ENCODE measurements at places on chromosomes 11 and 22.

DNA sequence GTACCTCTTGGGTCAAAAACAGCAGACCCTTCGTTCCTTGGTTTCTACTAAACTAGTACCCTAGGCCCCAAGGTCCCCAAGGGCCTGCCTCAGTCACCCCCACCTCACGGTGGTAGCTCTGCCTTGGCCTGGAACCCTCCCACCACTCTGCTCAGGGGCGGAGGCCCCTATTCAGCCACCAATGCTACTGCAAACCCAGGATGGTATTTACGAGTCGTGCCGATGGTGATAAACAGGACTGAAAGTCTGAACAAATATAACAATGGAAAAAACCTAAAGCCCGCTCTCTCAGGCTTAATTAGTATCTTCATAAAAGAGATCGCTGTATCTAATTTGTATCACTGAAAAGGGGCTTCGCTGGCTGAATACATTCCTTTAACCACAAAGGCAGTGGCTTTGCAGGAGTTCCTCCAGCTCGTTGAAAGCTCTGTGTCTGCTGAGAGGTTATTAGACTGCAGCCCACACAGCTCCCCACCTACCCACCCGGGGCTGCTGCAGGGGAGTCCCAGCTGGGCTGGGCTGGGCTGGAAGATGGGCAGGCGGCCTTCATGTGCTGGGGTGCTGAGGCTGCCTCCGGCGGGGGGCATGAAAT lies 15.2 kb downstream of the SHISAL1 start:
- no peak for DNase-seq

- no peak for DNase-seq
Measured at GRCh38 chr11:106399076-106399511, 321.6 kb downstream of the AASDHPPT start.

- DNase-seq = no peak
Measured at GRCh38 chr11:104570078-104570701, 328.1 kb downstream of the CASP12 start.

DNA sequence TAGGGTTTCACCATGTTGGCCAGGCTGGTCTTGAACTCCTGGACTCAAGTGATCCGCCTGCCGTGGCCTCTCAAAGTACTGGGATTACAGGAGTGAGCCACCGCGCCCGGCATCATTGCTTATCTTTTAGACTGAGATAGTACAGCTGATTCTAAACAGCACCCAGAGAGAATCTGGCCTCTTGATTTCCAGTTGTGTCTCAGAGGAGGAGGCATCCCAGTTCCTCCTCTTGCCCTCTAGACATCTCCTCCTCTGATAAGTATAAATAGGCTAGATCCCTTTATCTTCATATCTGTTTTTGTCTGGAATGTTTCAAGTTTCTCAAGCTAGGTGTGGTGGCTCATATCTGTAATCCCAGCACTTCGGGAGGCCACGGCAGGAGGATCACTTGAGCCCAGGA lies 7.0 kb downstream of the MARK2 start:
- no peak for DNase-seq

DNA sequence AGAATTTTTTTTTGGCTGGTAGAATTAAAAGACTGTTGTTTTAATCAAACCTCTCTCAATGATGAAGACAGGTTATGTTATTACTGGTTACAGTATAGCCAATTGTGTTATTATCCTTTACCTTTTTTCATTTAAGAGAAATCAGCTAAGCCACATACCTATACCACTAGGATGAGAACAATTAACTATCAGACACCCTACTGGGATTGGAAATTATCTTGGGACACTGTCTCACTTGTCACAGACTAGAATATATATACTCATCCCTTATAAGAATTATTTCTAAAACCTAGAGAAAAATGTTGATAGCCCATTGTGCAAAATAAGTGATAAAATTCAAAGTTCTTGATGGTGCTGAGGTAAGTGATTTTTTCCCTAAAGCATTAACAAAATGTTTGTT lies at the start of gene OR5AS1:
Gene OR5AS1, plus strand, starts transcription at position 301 of the 400 bp plus-strand sequence. CDS start 2,765 bp downstream, outside the sequence.
- no peak for DNase-seq

- no peak for DNase-seq
Measured at GRCh38 chr22:25987948-25988347, 181.3 kb upstream of the SEZ6L start.

GRCh38 chr11:72616655-72617054 lies 57.6 kb downstream of the PDE2A start:
- DNase-seq = no peak

DNA sequence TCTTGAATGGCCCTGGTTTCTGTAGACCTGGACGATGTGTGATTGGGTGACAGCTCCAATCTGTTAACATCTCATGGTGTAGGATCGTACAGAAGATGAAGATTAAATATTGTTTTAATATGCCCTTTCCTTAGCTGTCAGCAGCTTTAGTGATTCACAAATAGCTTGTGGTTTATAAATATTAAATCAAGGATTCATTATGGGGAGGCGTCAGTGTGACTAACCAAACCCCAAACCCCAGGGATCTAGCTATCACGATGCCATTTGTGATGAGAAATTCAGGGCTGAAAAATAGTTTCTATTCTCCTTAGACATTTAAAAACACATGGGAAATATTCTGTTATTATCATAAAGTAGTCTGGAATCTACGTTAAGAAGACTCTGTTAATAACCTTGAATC lies 73.4 kb downstream of the NCAM1 start:
- no peak for DNase-seq

GRCh38 chr22:45242778-45243191 lies 2.1 kb upstream of the KIAA0930 start:
- no peak for DNase-seq

DNA sequence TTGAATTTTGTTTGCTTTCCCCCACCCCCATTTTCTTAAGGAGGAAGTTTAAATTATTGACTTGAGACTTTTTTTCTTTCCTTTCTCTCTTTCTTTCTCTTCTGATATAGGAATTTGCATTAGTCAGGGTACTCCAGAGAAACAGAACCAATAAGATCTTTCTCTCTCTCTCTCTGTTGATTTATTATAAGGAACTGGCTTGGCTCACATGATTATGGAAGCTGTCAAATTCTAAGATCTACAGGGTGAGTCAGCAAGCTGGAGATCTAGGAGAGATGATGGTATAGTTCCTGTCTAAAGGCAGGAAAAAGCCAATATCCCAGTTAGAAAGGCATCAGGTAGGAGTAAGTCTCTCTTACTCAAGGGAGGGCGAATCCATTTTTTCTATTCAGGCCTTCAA lies 64.0 kb downstream of the CCDC81 start:
- no peak for DNase-seq

GRCh38 chr11:3202759-3203158 lies 15.9 kb downstream of the MRGPRG start:
- DNase-seq = no peak

DNA sequence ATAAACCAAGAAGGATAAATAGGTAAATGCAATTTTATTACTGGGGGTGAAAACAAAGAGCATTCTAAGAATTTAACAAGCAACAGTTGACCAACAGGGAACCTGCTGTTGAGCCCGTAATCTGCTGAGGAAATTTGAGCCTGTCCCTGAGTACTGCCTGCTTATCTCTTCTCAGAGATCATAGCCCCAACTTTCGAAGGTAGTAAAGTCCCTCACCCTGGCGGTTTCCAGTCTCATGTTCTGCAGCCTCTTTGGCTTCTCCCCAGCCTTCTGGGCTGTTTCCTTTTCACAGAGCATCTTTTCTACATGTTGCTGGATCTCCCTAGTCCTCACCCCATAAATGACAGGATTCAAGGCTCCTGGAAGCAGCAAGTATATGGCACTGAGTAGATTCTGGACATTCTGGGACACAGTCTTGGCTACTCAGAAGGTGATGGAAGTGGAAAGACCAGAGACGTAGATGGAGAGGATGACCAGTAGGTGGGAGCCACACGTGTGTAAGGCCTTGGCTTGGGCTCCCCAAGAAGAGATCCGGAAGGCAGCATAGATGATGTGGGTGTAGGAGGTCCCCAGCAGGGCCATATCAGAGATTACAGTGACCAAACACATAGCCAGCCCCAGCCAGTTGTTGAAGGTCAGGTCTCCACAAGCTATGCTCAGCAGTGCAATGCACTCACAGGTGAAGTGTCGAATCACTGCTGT lies 51.6 kb downstream of the RRM1 start:
- no peak for DNase-seq

DNA sequence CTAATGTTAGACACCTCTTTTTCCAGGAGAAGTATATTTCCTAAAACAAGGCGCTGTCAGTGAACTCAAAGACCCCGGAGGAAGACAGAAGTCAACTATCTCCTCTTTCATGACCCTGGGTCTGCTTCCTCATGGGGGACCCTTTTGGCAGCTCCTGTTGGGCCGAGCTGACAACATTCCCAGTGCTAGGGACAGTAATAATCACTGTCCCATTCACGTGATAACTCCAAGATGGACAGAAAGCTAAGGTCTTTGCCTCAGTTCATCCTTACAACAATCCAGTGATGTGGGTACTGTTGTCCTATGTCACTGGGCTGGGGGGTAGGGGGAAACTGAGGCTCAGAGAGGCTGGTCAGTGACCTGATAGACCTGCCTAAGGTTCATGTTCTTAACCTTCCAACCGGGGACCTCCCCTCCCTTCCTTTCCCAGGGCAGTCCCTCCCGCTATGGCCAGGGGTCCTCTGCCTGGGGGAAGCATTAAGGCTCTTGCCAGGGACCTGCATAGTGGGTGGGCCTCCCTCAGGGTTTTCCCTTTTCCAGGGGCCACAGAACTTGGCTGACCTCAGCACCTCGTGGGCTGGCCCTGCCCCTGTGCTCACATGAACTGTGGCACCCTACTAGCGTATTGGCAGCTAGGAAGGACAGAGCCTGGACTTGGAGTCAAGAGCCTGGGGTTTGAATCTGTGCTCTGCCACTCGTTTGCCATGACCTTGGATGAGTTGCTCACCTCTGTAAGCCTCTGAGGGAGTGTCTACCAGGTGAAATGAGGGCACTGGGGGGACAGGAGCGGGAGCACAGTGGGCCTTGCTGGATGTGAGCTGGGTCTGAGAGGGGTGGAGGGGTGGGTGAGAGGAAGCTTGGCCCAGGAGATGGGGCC lies 53.6 kb downstream of the LRRC32 start:
- DNase-seq = no peak

DNA sequence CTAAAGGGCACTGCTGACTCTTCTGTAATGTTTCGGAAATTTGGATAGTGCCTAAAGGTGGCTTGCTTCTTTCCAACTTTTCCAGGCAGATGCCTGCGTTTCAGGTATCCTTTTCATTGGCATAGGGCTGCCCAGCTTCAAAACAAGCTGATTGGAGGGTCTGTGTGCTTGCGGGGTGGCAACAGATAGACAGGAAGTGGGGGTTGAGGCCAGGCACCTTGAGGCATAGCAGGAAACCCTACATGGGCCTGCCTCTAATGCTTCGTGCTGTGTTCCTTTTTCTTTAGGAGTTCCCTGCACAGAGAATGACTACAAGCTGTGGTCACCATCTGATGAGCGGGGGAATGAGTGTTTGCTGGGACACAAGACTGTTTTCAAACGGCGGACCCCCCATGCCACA lies 92.2 kb upstream of the SORL1-AS1 start:
- no peak for DNase-seq

- no peak for DNase-seq
Measured at GRCh38 chr22:35678836-35679235, 30.6 kb downstream of the APOL6 start.

DNA sequence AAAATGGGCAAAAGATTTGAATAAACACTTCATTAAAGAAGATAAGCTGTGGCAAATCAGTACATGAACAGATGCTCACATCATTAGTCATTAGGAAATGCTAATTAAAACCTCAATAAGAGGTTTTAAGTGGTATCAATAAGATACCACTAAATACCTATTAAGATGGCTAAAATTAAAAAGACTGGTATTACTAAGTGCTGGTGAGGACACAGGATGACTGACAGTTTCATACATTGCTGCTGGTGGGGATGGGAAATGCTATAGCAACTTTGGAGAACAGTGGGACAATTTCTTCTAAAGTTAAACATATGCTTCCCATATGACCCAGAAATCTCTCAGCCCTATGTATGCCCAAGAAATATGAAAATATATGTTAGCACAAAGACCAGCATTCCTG lies 69.2 kb downstream of the COMMD9 start:
- no peak for DNase-seq

GRCh38 chr22:42994917-42995562 lies 19.9 kb downstream of the PACSIN2 start:
- DNase-seq = no peak

GRCh38 chr11:75840522-75840921 lies 25.5 kb downstream of the UVRAG start:
- DNase-seq = no peak

- DNase-seq = no peak
Measured at GRCh38 chr11:134038897-134039470, 29.9 kb upstream of the JAM3 start.

- DNase-seq = no peak
Measured at GRCh38 chr11:120023120-120023519, 114.8 kb downstream of the TRIM29 start.

- no peak for DNase-seq
Measured at GRCh38 chr11:58574881-58575280, 775 bp downstream of the LPXN start.

DNA sequence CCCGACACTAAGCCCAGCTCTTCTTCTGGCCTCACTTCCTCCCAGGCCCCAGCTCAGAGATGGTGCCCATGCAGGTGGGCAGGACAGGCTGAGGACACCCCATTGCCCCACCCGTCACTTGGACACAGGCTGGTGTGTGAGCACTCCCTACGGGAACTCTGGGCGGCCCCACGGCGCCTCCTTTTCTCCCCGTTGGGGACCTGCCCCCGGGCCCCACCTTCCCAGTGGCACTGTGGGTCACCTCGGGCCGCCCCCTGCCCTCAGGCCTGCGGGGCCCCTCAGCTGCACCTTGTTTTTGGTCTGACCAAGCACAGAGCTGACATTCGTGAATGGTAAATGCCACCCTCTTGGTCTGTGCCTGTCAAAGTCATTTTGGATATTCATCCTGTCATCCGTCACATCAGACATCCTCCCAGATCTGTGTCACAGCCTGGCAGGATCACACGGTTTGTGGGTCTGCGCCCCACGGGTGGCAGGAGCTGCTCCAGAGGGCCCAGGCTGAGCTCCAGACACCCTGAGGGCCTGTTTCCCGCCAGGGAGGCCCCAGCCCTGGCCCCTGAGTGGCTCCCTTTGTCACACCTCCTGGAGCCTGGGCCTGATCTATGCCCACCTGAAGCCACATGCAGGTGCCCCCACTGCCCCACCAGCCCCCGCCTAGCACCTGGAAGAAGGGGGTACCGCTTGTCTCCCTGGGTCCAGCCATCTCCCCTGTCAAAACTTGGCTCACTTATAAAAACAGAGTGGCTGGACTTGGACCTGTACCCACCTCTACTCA lies 1188.5 kb downstream of the BRD1 start:
- DNase-seq = no peak

- no peak for DNase-seq
Measured at GRCh38 chr22:21448627-21449416, 18.4 kb upstream of the TMEM191C start.

DNA sequence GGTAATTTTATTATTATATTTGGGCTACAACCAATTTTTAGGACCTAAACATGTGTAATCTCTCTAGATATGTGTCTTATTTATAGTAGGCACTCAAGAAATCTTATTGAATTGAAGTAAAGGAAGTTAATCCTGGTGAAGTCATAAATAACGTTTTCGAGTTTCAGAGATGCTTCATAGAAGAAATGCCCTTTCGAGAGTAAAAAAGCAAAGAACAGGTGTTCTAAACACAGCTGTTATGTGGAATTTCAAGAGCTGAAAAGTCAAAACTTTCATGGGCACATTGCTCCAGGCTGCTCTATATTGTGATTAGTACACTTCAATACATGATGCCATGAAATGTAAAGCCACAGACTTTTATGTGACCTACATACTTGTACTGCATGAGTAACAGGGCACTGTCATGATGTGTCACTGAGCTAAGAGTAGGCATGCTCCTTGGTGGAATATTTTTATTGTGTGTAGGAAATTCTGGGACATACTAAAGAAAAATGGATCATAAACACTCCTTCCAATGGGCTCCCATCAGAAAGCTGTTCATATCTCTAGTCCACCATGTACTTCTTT lies 7.2 kb upstream of the ELMOD1 start:
- DNase-seq = no peak
